NCI-H1436 (cell line): ENCODE measurements at places on chromosomes 6 and 20.

DNA sequence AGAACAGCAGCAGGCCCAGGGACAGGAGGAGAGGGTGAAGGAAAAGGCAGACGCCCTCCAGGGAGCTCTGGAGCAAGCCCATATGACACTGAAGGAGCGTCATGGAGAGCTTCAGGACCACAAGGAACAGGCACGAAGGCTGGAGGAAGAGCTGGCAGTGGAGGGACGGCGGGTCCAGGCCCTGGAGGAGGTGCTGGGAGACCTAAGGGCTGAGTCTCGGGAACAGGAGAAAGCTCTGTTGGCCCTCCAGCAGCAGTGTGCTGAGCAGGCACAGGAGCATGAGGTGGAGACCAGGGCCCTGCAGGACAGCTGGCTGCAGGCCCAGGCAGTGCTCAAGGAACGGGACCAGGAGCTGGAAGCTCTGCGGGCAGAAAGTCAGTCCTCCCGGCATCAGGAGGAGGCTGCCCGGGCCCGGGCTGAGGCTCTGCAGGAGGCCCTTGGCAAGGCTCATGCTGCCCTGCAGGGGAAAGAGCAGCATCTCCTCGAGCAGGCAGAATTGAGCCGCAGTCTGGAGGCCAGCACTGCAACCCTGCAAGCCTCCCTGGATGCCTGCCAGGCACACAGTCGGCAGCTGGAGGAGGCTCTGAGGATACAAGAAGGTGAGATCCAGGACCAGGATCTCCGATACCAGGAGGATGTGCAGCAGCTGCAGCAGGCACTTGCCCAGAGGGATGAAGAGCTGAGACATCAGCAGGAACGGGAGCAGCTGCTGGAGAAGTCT, 25.5 kb downstream of the C20orf173 start:
- DNase-seq, result no peak

DNA sequence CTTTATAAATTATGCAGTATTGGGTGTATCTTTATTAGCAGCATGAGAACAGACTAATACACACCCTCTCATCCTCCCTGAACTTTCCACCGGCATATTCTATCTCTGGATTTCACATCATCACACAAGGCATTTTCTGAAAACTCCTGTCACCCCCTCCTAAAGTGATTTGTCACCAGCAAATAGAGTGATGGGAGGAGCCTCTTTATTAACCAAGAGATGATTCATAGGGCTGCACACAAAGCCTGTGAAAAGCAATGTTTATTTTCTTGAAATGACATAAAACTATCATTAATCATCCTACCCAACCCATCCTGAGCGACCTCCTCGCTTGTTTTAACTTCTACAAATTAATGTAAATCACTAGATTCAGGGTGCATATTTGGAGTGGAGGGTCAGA, 394.7 kb upstream of the SULF2 start:
- no peak for DNase-seq

GRCh38 chr6:31928672-31928939, 1.1 kb downstream of the C2 start:
- no peak for DNase-seq

- DNase-seq, result no peak
Observed at GRCh38 chr6:89818977-89819335, 638 bp downstream of the MDN1 start.

DNA sequence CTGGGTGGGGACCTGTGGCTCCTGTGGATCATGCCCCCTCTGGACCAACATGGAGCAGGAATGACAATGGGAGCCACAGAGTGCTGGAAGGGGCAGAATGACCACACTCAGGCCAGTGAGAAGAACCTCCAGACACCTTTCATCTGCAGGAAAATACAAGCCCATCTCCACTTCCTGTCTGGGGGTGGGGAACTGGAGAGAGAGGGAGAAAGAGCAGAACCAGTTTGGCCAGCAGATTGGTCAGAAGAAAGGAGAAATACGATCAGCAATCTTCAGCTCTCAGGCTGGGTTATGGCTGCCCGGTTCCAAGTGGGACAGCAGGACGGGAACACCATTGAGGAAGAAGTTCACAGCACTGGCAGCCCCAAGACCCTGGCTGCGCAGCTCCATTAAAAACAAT, 37.0 kb downstream of the BMP7 start:
- no peak for DNase-seq

GRCh38 chr6:30766461-30767157, 22.3 kb upstream of the IER3 start:
- DNase-seq, result no peak

GRCh38 chr6:11732036-11732631, 46.5 kb downstream of the ADTRP start:
- DNase-seq, result no peak

DNA sequence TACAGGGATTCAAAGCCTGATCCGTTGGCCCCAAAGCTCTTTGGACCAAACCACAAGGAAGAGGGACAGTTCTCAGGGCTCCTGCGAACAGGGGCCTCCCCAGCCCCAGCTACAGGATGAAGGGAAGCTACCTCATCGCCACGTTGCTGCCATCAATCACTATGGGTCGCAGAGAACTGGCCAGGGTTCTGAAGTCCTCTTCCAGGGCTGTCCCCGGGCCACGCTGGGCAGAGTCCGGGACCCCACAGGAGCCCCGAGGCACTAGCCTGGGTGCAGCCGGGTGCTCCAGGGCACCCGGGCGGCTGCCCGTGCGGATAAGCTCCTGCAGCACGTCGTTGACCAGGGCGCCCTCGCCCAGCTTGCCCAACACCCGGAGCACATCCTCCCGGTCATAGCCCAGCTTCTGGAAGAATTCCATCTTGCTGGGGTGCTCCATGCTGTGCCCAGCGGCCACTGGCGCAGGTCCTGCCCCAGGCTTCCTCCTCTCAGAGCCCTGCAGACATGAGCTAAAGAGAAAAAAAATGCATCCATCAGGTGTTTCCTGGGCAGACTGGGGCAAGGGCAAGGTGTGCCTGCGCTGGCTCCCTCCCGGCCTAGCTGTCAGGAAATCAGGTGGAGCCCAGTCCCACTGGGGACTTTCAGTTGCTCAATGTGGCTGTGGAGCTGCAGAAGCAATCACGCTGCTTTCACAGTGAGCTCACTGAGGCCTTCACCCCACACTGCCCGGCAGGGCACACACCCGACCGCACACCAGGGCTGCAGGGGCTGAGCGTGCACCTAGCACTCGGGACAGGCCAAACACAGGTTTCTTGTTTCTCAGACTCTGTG, 10.5 kb downstream of the ZC3H12D start:
- DNase-seq, result no peak

DNA sequence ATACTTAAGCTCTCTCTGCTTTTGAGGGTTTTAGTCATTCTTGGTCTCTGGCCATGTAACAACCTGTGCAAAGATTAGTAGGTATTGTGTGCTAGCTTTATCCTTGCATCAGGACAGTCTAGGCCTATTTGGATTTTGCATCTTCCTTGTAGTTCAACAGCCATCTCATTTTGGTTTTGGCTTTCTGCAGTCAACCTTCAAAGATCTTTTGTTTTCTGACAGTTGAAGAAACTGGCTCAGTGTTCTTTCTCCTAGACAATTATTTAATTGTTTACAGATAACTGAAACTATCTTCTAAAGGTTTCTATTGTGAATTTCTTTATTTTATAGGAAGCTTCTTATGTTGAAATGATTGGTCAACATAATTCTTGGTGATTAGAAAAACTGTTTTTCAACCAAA, 307.5 kb downstream of the CDKAL1 start:
- DNase-seq, result no peak

DNA sequence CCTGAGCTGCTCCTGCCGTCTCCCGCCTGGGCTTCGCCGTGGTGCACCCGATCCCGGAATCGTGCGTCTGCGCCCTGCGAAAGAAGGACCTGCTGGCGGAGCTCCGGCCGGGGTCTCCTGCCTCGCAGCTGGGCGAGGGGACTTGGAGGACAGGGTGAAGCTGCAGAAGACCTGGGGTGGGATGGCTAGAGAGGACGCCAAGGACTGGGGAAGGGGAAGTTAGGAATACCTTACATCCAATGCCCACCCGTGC, 150.2 kb downstream of the PRL start:
- no peak for DNase-seq

DNA sequence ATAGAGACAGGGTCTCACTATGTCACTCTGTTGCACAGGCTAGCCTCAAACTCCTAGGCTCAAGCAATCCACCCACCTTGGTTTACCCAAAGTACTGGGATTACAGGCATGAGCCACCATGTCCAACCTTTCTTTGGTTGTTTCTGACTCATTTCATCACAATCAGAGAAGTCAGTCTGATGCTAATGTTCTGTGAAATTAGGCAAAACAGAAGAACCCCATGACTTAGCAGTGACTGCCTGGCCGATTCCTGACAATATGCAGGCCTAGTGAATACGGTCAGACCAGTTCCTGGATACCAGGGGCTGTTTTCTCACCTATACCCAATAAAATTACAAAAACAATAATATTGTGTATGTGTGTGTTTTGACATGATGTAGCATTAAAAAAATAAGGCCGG, 58.8 kb upstream of the BTN3A2 start:
- no peak for DNase-seq

DNA sequence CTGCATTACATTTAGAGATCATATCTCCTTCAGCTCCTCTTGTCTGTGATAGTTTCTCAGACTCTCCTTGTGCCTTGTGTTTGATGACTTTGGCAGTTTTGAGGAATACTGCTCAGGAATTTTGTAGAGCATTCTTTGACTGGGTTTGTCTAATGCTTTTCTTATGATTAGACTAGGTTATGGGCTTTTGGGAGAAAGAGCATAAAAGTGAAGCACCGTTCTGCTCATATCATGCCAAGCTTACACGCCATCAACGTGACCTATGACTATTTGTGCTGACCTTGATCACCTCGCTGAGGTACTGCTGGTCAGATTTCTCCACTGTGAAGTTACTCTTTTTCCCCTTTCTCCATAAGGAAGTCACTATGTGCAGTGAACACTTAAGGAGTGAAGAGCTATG, 256.0 kb downstream of the LY86 start:
- no peak for DNase-seq

- DNase-seq, result no peak
Observed at GRCh38 chr20:34269996-34270627, 28.9 kb downstream of the ASIP start.

DNA sequence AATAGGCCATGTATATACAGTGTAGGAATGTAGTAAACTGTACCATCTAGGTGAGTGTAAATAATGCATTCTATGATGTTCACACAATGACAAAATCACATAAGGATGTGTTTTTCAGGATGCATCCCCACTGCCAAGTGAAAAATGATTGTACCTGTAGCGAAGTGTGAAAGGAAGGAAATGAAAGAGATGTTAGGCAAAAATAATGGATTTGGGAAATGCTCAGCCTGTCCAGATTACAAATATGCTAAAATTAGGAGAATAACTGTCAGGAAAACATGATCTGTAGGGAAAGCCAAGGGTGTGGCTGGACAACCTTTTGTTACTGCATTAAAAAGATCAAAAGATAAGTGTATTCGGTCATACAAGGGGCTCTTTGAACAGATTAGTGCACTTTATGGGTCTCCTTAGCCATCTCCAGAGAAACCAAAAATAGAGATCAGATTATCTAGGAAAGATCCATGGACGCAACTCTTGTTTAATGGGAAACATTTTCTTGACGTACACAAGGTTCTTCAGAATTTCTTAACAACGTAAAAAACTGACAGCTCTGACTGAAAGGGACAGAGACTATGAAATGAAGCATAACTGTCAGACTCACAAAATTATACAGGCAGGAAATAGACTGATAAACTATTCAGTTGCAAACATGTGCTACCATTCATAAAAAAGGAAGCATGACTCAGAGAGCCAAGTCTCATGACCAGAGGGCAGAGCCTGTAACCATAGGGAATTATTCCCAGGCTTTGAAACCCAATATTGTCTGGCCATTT, 253.6 kb upstream of the RAB32 start:
- DNase-seq, result no peak

GRCh38 chr20:46221256-46221833, 87.0 kb downstream of the CDH22 start:
- no peak for DNase-seq

- no peak for DNase-seq
Observed at GRCh38 chr6:9409126-9409525, 973.8 kb upstream of the SLC35B3 start.

- DNase-seq, result no peak
Observed at GRCh38 chr6:129696028-129696418, 14.0 kb downstream of the ARHGAP18 start.

GRCh38 chr6:158605266-158605878, 39.2 kb downstream of the DYNLT1 start:
- DNase-seq, result peak; percentile 40

DNA sequence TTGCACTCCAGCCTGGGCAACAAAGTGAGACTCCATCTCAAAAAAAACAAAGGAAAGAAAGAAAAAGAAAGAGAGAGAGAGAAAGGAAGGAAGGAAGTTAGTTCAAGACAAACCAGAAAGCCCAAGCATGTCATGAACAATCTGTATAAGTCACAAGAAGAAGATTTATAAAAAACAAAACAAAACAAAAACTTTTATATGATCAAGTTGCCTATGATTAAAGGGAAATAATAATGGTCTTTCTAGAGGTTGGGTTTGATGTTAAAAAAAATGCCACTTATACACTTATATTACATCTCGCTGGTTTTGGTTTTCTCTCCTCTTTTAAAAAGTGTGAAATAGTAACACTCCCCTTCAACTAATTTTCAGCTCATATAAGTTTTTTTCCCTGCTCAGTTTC, 146.2 kb upstream of the CARMIL1 start:
- no peak for DNase-seq

DNA sequence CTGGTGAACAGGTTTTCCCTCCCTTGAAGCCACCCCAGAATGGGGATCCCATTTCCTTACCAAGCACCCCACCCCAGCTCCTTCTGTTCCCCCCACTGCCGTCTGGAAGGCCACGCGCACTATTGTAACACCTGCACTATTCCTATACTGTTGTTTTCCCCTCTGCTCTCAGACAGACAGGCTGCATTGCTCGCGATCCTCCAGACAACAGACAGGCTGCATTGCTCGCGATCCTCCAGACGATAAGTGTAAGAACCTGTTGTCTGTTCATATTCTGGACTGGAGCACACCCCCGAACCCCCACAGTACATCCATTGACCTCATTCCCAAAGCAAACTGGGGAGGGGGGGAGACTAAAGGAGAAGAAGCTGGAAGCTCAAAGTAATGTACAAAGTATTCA, 72.7 kb downstream of the LY86 start:
- no peak for DNase-seq

- DNase-seq, result no peak
Observed at GRCh38 chr20:57092112-57092899, 174.1 kb downstream of the BMP7 start.

- no peak for DNase-seq
Observed at GRCh38 chr6:57276946-57277345, 40.5 kb upstream of the PRIM2 start.

GRCh38 chr20:14992153-14992552, 654.7 kb upstream of the FLRT3 start:
- DNase-seq, result no peak

- DNase-seq, result no peak
Observed at GRCh38 chr6:117515326-117515725, 32.9 kb downstream of the DCBLD1 start.

DNA sequence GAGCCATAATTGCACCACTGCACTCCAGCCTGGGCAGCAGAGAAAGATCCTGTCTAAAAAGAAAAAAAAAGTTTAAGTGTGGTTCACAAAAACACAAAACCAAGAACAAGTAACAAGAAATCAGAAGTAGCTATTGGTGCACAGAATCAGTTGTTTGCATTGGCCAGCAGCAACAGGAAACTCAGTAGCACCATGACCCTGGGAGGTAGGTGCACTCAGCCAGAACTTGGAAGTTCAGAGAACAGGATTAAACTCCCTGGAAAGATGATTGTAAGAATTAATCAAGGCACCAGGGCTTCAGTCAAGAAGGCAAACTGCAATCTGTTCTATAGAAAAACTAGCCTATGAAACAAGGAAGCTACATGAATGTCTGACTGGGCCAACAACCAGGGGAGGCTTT, 267.9 kb downstream of the COL12A1 start:
- no peak for DNase-seq

GRCh38 chr6:53635322-53635721, 30.2 kb downstream of the KLHL31 start:
- DNase-seq, result no peak
